ENCODE measurements at places on chromosomes 12 and 14.
A peak's percentile ranks its signal among the peaks of the same experiment; 100 is the strongest.

DNA sequence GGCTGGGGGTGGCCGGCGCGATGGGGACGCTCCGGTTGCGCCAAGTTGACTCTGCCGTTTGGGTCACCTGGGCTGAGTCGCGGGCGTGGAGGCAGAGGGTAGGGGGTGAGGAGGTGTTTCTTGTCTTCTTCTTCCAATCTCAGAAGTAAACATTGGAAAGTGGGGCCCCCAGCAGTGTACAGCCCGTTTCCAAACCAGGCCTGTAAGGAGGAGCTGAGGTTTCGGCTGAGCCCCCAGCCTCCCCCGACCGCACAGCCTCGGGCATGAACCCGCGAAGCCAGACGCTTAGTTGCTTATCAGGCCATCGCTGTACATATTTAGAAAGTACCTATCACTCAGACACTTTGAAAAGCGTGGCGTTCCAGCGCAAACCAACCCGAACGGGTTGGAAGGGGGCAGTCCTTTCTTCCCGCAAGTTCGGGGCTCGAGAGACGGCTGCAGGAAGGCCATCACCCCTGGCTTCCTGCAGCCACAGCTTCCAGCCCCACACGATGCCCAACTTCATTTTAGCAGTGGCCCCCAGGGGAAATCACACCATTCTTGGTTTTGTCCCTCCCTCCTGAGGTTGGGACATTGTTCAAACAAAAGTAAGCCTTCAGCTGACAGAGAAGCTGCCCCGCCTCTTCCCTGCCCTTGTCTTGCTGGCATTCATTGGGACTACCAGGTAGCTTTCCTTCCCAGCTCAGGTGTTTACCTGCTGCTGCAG is 164.1 kb downstream of the ZFP36L1 start:
- no peak for DNase-seq

GRCh38 chr14:68522510-68523325 is 270.1 kb downstream of the ZFP36L1 start:
- DNase-seq = no peak

GRCh38 chr12:117227000-117227653 is 36.9 kb upstream of the FBXO21 start:
- DNase-seq = no peak

DNA sequence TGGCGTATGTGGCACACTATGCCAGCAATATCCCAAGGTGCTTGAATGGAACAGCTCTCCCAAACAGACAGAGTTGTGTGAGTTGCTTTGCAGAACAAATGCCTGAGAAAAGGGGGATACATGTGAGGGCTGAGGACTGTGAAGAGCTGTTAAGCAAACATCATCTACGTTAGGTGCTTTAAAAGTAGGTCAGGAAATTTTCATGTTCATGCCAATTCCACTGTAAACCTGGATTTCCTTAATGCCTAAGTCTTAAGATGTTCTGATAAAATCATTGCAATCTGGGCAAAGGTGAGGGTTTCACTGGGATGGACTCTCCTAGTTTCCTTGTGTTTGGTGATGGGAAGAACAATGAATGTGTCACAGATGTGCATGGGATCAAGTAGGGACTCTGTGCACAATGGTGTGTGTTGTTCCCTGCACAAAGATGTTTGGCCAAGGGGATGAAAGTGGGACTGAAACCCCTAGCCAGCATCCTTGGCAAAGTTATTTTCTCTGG is 227.9 kb downstream of the KTN1 start:
- DNase-seq = no peak

- DNase-seq = no peak
These were observed 6.9 kb upstream of the DCN start for GRCh38 chr12:91189516-91189915.

GRCh38 chr12:27244689-27245488 is 803 bp downstream of the STK38L start:
- no peak for DNase-seq

DNA sequence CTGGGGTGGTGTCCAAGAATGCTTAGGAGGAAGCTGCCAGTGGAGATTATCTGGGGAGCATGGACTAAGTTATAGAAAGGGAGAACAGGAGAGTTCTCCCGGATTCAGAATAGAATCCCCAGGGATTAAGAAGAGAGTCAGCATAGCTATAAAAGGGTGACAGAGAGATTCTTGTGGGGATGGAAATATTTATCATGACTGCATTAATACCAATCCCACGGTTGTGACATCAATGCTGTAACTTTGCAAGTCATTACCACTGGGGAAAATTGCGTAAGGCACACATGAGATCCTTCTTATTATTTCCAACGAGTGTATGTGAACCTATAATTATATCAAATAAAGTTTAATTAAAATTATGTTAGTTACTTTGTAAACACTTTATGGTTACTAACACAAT is 447.9 kb upstream of the TMEM132C start:
- DNase-seq = no peak

DNA sequence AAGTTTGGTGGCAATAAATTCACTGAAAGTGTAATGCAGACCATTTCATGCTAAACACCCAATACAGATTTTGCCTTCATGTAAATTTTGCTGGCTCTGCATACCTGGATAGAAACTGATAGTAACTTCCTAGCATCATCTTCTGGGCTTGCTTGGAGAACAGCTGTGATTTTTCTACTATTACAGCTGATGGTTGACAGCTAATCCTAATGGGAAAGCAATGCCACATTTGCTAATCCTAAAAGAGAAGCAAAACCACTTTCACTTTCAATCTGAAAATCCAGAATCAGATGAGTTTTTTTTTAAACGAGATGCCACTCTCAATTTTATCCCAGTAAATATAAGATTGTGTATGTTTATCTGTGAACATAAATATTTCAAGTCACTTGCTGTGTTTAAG is 1035.9 kb downstream of the TRHDE start:
- no peak for DNase-seq

- DNase-seq = peak; percentile 42
These were observed 711 bp downstream of the SBNO1 start for GRCh38 chr12:123363740-123364531.

DNA sequence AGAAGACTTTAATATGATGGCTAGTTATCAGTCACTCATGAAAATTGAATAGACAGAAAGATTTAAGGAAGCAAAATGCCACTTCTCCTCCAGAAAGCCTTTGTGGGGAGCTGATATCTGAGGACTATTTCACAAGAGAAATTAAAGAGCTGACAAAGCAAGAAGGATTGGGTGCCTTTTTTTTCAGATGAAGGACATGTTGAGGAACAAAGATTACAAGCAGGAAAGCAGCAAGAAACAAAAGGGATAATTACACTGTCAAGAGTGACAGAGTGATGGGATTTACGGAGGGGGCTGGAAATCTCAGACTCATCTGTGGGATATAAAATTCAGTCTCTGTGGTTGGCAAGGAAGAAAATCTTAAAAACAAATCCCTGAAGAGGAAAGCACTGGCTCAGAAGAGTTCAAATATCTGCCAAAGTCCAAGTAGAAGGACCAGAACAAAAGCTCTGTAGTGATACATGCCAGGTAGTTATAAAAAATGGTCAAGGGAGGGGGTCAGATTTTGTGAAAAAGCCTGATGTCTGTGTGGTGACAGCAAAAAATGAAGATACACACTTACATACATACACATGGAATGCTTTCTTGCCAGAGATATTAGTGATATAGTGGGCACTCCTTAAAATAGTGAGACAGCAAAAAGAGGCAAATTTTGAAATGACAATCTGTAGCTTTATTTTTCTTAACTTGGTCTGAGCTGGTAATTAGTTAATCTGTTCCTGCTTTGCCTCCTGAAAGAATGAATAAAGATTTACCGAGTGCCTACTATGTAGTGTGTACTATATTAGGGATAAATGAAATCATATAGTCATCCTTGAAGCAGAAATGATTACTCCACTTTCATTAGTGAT is 62.9 kb downstream of the EPS8 start:
- no peak for DNase-seq

DNA sequence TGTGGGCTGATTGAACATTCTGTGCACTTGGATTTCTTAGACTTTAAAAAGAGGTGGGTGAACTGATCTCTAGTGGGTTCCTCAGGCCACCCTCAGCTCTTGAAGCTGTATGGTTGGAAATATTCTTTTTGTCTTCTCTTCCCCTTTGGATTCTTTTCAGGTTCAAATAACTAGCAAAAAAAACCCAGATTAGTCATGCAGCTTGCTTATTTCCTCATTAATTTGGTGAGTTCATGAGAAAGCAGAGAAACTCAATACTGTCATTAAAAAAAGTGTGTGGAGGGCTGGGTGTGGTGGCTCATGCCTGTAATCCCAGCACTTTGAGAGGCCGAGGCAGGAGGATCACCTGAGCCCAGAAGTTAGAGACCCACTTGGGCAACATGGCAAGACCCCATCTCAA is 183.4 kb downstream of the ESR2 start:
- no peak for DNase-seq

GRCh38 chr14:55772486-55772885 is 192.5 kb downstream of the KTN1 start:
- DNase-seq = no peak

GRCh38 chr12:48389409-48389808 is 38.7 kb upstream of the ZNF641 start:
- DNase-seq = no peak

DNA sequence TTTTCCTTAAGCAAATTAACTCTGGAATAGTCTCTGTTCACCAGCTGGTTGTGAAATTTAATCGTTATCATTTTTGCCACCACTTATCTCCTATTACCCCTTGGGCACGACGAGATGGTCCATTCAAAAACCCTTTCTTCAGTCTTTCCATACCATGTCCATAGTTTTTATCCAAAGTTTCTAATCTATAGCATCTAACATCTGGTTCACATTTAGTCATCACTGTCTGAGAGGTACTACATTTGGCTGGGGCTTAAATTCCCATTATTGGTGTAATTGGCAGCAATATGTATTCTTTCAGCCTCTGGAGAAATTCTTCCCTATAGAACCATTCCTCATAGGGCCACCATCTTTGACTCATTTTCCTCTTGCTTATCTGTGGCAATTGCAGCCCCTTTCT is 163.5 kb downstream of the CCER1 start:
- no peak for DNase-seq

GRCh38 chr12:113634474-113634873 is 162.8 kb upstream of the LHX5 start:
- no peak for DNase-seq

DNA sequence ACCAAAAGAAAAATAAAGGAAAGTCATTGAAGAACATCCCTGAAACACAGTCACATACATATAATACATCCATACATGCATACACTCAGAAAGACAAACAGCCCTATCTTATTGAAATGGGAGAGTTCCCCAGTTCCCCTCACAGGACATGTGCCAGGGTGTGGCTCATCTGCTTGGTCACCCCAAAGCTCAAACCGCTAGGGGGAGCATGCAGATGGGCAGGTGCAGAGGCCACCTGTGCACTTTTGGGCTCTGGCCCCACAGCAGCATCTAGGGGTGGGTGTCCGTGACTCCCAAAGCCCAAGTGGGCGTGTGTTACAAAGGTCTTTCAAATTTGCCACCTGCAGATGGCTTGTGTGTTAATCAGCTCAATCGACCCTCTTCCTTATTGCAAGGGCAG is 75.2 kb downstream of the CMAS start:
- DNase-seq = no peak

- DNase-seq = no peak
These were observed 20.2 kb downstream of the HEATR5A start for GRCh38 chr14:31400031-31400638.

- no peak for DNase-seq
These were observed 102.8 kb downstream of the PTPRB start for GRCh38 chr12:70534466-70534865.

DNA sequence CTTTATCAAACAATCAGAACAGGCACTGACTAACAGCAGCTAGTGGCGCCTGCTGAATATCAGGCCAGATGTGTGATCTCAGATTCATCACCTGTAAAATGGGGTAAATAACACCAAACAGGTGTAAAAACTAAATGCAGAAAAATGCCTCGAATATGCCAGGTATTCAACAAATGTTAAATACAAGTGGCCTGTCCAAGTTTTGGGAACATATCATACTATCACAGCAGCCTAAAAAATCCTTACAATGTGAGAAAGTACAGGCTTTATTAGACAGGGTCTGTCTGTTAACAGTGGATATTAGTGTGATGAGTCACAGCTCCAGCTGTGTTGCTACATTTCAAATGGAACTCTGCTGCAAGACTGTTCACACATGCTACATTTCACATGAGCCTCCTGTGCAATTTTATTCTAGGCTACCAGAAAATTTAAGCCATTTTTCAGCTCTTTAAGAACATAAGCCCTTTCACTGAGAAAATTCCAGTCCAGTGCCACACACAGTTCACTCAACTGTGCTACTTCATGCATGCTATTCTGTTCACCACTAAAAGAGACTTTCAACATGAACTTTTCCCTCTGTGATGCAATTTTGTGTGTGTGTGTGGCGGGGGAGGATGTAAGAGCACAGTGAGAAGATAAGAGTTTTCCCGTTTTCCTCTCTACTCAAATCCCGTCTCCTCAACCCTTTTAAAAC is 56.7 kb downstream of the MSRB3 start:
- DNase-seq = no peak

DNA sequence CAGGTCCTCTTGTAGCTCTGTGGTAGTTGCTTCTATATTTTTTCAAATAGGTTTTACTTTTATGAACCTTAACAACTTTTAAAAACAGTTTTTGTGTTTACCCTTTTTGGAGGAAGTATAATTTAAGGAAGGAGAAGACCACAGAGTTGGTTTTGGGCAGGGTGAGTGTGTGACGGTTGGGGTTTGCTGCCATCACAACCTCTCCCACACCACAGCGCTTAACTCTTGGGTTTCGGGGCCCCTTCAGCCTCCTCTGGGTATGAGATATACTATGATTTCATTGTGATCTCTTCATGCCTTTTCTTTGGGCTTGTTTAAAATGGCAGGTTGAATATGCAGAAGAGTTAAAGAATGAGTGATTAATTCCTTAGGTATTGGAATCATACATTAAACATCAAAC is 228.7 kb upstream of the CRY1 start:
- DNase-seq = peak; percentile 22

GRCh38 chr14:60169722-60170121 is 4.5 kb upstream of the DHRS7 start:
- DNase-seq = no peak

- DNase-seq = peak; percentile 10
These were observed 9.2 kb upstream of the PLEKHD1 start for GRCh38 chr14:69475194-69475818.

DNA sequence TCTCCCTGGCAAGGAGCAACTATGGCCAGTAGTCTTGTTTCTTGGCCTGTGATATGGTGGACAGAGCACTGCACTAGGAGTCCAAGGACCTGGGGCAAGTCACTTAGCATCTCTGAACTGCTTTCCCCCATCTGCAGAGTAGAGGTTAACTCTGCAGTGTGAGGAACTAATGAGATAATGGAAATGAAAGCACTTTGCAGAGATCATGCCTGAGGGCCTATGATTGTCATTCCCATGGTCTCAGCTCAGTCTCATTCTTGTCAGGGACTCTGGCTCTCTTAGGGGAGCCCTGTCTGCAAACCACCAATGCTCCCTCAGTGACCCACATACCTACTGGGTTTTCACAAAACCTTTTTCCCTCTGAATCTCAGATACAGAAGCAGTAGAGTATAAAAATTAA is 6.5 kb upstream of the PNMA1 start:
- no peak for DNase-seq

GRCh38 chr14:45916340-45916953 is 663.4 kb upstream of the MIS18BP1 start:
- no peak for DNase-seq

- DNase-seq = peak; percentile 12
These were observed 55.1 kb downstream of the CMAS start for GRCh38 chr12:22100958-22101748.

Data from DND-41 (cell line).